ENCODE measurements at places on chromosomes 11 and 22. TPM values are rescaled to one million over a fixed set of nuclear protein-coding genes. Genes with fewer than 3 reads are reported as not detected.

The PGM2L1 gene
- total RNA-seq, result 11.4 TPM

The CERK gene
- total RNA-seq, result 87.2 TPM

The ATL3 gene
- 91.6 TPM for total RNA-seq

The SYT9 gene
- 0.10 TPM for total RNA-seq

The MMP11 gene
- 17.9 TPM for total RNA-seq

The CYTH4 gene
- total RNA-seq, result 0.47 TPM

The TLCD5 gene
- total RNA-seq, result 7.2 TPM

The SLC22A25 gene
- total RNA-seq, result not detected

The CRACR2B gene
- 13.5 TPM for total RNA-seq

The LGALS12 gene
- not detected for total RNA-seq

The ANKK1 gene
- 0.12 TPM for total RNA-seq

The MN1 gene
- 8.0 TPM for total RNA-seq

The TRMT2A gene
- total RNA-seq, result 63.2 TPM

The PRG3 gene
- total RNA-seq, result not detected

The MRGPRX3 gene
- total RNA-seq, result not detected
